Activated CD4-positive, alpha-beta T cell treated with anti-CD3 and anti-CD28 coated beads, Interleukin-2, Interleukin-4, amounts not matched to agents 100 ng/mL and 50 ng/mL, durations not matched to agents 16 hours and 8 hours (primary cell): ENCODE measurements at places on chromosomes 11 and 22.

DNA sequence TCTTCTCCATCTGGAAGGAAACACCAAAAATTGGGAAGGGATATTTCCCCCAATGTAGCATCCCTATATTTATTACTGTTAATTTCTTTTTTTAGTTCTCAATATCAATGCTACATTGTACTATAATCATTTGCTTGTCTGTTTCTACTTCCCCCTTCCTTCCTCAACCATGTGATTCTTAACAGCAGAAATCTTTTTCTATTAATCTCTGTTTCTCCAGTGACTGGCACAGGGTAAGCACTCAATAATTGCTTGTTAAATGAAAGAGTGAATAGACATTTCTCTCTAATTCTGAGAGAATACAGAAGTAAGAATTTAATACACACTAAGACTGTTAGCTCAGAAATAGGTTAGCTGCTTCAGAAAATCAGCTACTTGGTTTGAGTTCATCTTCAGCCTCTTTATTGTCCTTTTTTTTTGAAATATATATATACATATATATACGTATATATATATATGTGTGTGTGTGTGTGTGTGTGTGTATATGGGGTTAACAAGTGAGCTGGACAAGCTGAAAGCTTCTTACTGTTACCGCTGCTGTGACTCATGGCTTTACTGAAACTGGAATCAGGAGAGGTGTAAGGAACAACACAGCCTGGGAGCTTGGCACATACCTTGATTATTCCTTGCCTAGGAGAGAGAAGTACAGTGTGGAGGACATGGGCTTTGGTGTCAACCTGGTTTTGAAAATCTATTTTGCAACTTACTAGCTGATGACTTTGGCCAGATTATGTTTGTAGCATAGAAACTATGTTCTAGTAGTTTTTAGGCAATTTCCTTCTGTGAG is 26.2 kb upstream of the PDE3B start:
- DNase-seq: no peak

DNA sequence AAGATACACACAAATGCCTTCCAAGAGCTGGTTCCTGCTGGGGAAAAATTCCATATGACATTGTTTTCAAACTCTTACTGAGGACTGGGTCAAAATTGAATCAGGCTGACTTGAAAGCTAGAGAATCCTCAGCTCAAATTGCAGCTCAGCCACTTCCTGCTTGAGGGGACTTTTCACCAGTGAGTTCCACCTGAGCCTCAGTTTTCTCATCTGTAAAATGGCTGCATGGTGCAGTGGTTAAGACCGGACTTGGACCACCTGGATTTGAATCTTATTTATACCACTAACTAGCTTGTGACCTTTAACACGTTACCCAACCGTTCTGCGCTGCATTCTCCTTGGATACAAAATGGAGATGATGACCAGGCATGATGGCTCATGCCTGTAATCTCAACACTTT is 69.9 kb upstream of the ASPHD2 start:
- DNase-seq: no peak

DNA sequence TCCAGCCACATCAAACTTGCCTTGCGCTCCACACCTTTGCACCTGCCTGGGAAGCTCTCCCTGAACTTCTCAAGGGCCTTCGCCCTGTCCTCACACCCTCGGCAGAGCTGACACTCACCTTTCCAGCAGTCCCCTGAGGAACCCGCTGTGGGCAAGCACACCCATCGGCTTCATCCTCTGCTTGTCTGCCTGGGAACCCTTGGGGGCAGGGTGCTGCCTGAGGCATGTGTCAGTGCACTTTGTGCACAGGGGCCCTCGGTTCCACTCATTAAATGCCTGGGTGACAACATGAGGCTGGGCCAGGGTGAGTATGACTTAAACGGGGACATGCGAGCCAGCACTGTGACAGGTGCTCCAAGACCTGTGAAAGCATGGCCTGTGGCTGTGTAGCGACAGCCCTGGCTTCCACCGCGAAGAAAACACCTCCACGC is 2.6 kb upstream of the LRFN4 start:
- DNase-seq: no peak

GRCh38 chr11:65135633-65136145 is 1.4 kb upstream of the SYVN1 start:
- DNase-seq: no peak

GRCh38 chr11:16081382-16082094 is 274.8 kb downstream of the SOX6 start:
- no peak for DNase-seq

DNA sequence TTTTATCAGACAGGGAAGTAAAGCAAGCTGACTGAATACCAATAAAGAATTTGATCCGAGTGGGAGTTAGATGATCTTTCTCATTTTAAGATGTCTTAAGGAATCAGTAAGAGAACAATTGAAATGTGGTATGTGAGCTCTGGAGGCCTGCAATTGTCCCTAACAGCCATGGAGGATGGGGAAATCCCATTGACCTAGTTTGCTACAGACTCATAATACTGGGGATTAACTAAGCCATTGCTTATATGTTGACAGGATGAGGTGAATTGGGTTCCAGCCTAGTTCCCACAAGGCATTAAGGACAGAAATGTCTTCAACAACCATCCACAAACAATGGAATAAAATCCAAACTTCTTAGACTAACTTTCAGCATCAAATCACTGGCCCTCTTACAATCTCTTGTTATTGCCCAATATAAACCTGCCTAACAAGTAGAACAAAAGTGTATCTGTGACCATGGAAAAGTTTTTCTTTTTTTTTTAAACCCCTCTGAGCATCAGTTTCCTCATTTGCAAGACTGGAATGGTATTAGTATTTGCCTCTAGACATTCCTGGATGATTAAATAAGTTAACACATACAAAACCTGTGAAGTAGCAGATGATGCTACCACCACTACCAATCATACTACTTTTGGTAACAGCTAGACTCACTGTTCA is 773.2 kb downstream of the DLG2 start:
- no peak for DNase-seq

DNA sequence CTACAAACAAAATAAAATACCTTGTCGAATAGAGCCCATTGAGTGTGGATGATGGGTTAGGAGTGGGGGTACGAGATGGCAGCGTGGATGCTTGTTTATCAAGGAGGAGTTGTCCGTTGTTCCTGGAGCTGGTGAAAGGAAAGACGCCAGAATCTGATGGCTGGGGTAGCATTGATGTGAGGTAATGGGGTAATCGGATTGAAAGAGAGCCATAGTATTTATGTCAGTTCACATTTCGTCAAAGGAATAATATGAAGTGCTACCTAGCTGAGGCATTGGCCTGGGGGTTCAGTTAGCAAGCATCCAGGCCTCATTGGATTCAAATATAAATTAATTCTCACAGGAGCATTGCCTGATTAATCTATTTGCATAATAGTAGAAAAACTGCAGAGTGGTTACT is 16.9 kb upstream of the DBX1 start:
- no peak for DNase-seq

GRCh38 chr11:46658259-46658658 is 40.9 kb downstream of the ATG13 start:
- no peak for DNase-seq

DNA sequence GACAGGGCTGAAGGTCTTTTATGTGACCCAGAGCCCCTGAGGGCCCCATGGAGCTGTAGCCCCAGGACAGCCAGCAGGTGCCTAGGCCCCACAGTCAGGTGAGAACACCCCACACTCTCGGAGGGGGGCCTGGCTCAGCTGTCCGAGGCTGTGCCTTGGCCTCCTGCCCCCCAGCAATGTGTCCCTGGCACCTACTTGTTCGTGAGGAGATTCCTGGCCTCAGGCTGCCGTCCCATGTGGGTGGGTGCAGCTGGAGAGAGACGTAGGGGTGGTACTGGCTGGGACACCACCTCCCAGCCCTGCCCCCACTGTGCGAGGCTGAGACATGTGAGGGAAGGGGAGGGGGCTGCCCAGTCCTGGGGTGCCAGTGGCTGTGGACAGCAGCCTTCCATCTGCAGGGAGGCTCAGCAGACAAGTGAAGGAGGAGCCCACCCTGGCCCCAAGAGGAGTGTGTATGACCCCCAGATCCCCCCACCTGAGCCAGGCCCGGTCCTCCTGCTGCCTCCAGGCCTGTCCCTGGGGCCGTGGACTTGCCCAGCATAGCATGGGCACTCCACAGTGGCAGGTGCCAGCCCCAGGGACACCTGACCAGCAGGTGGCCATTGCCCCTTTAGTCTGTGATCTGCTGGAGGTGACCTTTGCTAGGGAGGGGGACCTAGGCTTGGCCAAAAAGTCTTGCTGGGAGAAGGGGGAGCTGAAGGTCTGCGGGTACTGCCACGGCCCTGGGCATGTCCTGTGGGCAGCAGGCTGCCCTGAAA is 17.0 kb downstream of the IL17REL start:
- no peak for DNase-seq
